Right hindlimb (tissue), 1 donor: ENCODE measurements at places on chromosomes 7 and 10.

- no peak for DNase-seq
Observed at GRCh38 chr10:49254556-49255318, 44.2 kb upstream of the C10orf71 start.

GRCh38 chr7:50359995-50360925 is 55.7 kb downstream of the IKZF1 start:
- DNase-seq, result no peak

GRCh38 chr7:37927773-37928444 is 7.5 kb downstream of the EPDR1 start:
- no peak for DNase-seq

DNA sequence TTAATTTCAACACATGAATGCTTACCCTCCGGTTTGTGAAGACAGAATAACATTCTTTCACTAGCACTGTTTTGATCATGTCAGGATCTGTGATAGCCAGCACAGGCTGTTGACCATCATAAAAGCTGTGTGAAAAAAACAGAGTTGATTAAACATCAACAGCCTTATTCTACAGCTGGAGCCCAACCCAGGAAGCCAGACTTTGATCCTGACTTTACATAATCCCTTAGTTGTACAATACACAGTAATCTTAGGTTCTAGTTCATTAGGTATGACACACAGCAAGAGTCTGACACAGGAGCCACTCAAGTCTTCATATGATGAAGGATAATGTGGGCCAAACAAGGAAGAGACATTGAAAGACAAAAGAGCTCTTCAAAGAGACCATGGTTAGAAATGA is 11.4 kb downstream of the CYP3A4 start:
- no peak for DNase-seq

GRCh38 chr7:104923010-104923421 is 91.0 kb upstream of the KMT2E start:
- peak; percentile 58 for DNase-seq

DNA sequence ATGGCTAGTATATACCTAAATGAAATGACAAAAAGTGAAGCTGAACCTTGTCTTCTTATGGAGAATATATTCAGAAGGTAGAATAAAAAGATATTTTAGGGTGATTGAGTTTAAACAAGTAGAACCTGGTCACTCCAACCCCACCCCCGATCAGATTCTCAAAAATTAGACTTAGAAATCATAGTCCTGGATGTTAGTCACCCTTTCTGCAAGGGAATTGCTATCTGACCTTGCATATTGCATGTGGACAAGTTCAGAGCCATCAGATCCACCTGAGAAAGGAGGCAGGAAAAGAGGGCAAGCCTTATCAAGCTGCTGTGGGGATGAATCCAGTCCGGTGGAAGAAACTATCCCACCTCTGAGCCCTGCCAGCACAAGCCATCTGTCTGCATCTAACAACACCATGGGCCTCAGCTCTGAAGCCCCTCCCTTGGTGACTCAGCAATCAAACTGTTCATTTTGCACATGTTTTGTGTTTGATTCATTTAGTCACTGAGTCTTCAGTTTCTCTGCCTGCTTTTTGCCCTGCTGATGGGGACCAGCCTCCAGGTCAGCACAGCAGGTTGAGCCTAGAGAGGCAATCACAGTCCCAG is 727.3 kb downstream of the AUTS2 start:
- DNase-seq, result peak; percentile 37

DNA sequence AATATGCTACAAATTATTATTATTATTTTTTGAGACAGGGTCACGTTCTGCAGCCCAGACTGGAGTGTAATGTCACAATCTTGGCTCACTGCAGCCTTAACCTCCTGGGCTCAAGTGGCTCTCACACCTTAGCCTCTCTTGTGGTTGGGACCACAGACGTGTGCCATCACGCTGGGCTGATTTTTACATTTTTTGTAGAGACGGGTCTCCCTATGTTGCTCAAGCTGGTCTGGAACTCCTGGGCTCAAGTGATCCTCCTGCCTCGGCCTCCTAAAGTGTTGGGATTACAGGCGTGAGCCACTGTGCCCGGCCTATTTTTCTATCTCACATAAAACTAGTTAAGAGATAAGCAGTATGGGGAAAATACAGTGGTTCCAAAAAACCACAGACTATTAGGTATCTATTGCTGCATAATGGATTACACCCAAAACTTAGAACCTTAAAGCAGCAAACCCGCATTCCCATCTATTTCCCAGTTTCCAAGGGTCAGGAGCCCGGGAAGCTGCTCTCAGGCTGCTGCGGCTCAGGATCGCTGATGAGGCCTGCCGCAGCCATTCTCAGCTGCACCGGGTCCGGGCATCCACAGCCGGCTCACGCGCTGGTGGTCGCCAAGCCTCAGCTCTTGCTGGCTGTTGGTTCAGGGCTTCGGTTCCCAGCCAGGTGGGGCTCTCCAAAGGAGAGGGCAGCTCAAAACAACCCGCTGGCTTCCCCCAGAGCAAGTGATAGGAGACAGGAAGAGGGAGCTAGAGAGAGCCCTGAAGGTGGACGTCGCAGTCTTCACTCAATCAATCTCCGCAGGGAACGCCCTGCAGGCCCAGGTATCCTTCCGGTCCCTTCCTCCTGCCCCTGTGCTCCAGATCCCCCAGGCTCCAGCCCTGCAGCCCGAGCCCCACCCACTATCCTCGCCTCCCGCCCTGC is 128.2 kb downstream of the UBE2H start:
- no peak for DNase-seq

DNA sequence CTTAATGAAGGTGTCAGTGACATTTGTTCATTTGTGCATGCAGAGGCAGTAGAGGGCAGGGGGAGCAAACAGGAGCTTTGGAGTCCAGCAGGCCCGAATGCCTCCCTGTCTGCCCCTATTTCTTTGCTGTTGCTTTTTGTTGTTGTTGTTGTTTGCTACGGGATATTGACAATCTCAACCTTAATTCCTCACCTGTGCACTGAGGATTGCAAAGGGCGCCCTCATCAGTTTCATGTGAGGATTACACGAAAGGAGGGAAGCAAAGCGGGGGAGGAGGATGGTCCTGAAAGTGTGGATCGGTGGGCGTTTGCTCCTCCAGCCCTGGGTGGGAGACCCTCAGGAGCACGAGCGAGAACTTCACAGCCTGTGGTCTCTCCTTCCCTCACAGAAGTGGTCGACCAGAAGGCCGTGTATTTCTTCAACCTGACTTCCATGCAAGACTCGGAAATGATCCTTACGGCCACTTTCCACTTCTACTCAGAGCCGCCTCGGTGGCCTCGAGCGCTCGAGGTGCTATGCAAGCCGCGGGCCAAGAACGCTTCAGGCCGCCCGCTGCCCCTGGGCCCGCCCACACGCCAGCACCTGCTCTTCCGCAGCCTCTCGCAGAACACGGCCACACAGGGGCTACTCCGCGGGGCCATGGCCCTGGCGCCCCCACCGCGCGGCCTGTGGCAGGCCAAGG is 9.6 kb downstream of the GDF10 start:
- DNase-seq, result no peak

DNA sequence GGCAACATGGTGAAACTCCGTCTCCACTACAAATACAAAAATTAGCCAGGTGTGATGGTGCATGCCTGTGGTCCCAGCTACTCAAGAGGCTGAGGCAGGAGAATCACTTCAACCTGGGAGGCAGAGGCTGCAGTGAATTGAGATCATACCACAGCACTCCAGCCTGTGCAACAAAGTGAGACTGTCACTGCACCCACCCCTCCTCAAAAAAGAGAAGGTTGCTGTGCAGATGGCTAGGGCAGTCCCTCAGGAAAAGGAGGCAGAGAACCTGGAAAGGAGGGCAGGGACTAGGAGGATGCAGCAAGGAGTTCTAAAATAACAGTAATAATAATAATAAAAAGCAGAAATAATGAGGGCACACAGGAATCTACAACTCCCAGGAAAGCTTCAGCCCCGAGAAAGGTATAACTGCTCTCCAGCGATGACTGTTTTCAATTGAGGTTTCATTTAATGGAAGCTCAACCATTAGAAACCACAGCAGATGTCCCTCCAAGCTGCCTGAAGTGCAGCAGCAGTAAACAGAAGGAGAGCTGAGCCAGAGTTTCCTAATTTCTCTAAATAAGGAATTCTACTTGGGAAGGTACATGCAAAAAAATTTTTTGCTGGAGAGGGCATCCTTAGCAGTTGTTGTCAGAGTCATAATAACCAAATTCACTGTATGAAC is 326.5 kb downstream of the GATA3 start:
- DNase-seq, result no peak

GRCh38 chr10:31650010-31650409 is 278.6 kb downstream of the ARHGAP12 start:
- peak; percentile 69 for DNase-seq

GRCh38 chr7:22351878-22352277 is 5.1 kb downstream of the RAPGEF5 start:
- DNase-seq, result no peak

GRCh38 chr10:71487726-71488125 is 91.0 kb downstream of the CDH23 start:
- DNase-seq, result no peak
